ENCODE measurements at places on chromosomes 11 and 22. TPM values are rescaled to one million over a fixed set of nuclear protein-coding genes. Genes with fewer than 3 reads are reported as not detected.

DNA sequence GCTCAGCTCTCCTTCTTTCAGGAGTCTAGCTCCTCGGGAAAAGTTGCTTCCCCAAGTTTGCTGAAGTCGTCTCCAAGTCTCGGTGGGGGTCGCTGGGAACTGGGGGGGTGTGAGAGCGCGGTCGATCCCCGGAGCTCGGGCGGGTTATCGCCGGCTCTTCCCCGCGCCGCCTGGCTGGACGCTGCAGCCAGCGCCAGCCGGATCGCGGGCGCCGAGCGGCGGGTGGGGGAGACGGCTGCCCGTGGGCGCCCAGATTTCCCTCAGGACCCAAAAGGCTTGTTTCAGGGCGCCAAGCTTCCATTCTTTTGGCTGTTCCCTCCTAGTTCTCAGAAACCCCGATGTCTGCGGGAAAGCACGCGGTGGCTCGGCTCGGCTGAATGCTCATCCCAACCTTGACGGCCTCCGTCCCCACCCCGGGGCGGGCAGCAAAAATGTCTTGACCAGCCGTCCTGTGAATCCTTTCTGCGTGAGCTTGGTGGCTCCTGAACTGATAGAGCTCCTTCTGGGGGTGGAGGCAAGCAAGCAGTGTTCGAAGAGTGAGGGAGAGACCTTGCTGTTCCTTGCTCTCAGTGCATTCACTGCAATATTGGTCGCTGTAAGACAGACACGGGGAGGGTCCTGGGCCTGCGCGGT lies 1.7 kb downstream of the ZBTB16 start:
- DNase-seq: no peak

- no peak for DNase-seq
Observed at GRCh38 chr22:28562324-28562723, 117.3 kb downstream of the TTC28 start.

DNA sequence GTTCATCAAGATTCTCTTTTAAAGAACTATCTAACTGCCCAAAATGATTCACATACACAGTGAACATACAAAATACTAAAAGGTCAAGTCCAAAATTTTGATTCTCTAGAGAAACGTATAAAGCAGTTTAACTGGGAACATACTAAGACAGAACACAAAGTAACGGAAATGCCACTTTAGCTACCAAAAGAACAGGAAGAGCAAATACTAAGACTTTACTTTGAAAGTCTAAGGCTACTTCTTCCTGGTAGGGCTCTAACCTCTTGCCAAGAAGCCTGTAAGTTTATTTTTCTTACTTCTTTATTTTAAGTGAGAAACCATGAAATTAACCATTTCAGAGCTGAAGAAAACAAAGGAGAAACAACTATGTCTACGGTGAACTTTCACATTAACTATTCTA lies 6.2 kb downstream of the PICALM start:
- DNase-seq: no peak

DNA sequence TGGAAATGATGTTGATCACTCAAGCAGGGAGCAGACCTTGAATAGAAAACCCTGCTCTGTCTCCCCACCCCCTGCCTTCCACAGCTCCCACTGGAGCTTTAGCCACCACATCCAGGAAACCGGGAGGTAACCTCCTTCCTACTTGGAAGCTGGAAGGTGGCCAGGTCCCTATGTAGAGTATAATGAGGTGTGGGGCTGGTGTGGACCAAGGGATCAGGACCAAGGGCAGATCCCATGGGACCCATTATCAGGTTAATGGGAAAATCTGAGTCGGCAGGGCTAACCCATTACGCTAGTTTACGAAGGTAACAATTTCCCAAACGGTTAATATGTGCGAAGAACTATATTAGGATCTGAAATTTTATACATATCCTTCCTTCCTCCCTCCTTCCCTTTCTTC lies 321.9 kb downstream of the MIAT start:
- DNase-seq: no peak

GRCh38 chr11:94398101-94398500 lies 3.1 kb downstream of the GPR83 start:
- DNase-seq: no peak

GRCh38 chr11:21069909-21070308 lies 400.5 kb downstream of the NELL1 start:
- no peak for DNase-seq

DNA sequence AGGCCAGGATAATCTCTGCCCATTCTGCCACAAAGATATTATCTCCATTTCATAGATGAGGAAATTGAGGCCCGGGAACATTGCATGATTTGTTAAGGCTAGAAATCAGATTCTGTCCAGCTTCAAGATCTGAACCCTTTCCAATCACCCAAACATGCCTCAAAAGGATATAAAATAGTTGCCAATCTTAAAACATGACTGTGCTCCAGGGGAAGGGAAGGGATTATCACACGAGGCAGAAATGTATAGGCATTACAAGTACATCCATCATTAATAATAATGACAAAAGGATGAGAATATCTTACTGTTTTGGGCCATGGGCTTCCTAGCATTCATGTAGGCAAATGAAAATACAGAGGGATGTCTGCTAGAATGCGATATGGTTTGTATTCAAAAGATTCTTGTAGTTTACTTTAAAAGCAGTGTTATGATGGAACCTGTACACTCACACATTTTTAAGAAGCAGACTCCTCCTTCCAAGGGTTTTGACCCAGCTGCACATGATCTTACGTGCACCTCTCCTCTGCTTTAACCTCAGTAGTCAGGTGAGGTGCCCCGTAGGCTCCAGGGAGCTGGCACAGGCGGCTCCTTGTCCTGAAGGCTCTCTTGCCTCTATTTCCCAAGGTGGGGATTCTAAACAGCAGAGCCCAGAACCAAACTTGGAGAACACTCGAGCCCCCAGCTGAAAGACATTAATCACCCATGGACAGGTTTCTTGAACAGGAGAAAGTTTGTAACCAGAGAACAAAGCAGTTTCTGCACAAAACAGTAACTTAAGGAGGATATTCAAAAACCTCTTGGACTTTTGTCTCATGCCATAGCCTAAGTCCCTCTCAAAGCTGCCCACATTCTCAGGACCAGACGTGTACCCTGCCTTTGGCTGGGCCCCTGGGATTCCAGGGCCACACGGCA lies 36.0 kb downstream of the PARVA start:
- DNase-seq: no peak

- DNase-seq: no peak
Observed at GRCh38 chr11:94433049-94433448, 31.8 kb upstream of the GPR83 start.

DNA sequence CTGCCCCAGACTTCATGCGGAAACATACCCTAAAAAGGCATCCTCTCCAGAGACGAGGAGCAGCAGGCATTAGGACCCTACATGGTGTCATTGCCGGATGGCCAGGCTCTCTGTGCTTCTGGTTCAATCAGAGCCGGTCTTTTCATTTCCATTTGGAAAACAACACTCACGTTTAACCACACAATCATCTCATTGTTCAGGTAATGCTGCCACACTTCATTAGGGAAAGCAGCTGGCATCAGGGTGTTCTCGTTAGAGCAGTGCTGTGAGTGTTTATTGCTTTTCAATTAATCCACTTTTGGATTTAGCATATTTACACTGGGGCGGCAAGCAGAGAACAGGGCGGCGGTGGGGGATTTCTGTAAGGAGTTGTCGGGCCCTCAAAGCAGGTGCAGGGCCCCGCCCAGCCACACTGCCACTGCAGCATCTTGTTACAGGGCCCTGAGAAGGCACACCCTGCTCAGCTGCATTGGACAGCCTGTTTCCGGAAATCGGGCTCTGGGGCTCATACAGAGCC lies 338.6 kb downstream of the SHANK2 start:
- DNase-seq: no peak

DNA sequence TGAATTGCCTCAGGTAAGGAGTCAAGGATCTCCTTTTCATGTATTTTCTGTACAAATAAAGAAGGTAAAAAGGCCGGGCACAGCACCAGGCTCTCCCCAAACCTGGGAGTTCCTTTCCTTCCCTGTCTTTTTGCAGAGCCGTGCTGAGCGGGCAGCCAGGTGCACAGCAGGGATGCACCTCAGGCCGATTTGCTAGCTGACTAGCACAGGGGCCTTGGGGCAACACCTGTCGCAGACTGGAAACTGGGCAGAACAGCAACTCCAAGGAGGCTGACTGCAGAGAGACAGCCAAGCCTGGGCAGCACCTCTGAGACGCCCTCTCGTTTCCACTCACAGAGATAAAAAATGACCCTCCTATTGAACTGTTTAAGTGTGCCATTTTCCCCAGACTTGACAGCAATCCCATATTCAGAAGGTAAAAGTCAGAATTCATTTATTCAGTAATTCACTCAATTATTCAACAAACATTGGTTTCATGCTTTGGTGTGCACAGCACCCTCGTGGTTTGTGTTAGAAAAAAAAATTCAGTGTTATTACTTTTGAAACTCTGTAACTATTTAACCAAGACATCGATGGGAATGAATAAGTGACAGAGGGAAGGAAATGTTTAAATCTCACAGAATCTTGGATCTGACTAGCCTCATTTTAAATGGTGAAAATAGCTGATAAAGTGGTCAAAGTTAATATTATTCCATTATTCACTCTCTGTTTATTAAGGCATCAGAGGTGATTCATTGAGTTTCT lies 120.9 kb downstream of the GALNT18 start:
- no peak for DNase-seq

DNA sequence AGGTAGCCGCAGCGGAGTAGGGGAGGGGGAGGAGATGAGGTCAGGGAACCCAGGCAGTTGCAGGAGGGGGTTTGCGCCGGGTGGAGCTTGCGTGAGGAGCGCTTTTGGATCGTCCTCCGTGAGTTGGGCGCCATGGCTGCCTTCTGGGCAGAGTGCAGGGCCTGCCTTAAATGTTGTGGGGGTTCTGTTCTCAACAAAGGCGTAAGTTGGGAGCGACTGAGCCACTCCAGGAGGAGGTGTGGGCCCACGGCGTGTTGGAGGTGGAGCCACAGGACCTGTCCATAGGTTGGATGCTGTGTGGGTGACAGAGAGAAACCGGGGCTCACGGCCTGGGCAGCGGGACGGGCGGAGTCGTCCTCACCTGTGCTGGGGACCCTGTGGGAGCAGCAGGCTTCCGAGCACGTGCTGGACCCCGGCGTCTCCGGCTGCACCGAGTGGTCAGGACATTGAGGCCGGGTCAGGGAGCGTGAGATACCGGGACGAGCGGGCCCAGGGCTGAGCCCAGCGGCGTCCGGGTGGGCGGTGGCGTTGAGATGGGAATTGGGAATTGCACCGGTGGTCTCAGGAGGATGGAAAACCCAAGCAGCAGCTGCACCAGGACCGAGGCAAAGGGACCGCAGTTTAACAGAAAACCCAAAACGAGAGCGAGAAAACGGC lies 977 bp upstream of the PGGHG start:
- DNase-seq: no peak

DNA sequence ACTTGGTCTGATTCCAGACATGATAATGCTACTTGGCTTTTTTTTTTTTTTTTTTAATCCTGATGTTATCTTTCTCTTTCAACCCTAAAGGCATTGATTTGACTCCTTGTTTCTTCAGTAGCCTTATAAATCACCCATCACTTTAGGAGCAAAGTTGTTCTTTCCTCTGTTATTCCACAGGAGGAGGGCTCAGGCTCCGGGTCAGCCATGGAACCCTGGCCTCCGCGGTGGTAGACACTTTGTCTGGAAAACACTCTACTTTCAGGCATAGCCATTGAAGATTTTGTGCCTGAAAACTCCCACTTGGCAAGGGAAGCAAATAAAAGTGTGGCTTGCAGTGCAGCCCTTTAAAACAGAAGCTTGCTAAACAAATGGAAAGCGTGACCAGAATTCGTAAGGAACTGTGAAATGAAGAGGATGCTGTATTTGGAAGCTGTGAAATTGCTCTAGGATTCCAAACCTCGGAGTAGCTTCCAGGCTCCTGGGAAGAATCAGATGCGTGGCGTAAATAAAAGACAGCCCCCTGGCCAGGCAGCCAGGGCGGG lies 44.9 kb downstream of the ARHGAP8 start:
- DNase-seq: no peak

Gene CAPN5
- total RNA-seq: 20.7 TPM

Gene RHBDD3
- 20.8 TPM for total RNA-seq

Gene OR56A1
- not detected for total RNA-seq

Measured in HFFc6 (cell line).